ENCODE measurements at places on chromosomes 5 and 9.

DNA sequence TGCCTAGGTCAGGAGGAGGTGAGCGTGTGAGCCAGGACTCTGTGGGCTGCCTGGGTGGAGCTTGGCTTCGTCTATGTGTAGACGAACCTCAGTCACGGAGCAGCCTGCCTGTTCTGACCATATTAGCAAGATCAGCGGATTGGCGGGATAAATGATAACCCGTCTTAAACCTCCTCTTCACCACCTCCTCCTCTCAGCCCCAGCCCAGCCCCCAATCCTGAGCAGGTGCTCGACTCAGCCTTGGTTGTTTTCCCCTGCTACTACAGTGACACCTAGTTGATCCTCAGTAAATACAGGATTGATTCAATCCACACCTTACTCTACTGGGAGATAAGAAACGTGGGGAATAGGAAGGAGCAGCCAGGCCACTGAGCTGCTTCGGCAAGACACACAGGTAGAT is 286.1 kb downstream of the IRX2 start:
- DNase-seq = no peak

DNA sequence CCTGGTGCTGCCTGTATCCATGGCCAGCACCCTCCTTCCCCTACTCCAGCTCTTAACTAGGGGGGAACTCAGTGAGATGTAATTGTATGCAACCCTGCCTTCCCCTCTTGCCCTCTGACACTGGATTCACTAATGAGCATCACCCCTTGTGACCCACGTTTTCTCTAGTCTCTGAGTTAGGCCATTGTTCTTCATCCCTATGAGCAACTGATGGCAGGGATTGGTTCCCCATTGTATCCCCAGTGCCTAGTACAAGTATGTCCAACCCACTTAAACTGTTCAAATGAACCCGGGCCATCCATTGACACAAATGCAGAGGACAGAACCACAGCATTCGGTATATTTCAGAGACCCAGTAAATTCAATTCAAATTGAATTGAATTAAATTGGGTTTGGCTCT is 77.6 kb upstream of the ASTN2 start:
- DNase-seq = no peak

DNA sequence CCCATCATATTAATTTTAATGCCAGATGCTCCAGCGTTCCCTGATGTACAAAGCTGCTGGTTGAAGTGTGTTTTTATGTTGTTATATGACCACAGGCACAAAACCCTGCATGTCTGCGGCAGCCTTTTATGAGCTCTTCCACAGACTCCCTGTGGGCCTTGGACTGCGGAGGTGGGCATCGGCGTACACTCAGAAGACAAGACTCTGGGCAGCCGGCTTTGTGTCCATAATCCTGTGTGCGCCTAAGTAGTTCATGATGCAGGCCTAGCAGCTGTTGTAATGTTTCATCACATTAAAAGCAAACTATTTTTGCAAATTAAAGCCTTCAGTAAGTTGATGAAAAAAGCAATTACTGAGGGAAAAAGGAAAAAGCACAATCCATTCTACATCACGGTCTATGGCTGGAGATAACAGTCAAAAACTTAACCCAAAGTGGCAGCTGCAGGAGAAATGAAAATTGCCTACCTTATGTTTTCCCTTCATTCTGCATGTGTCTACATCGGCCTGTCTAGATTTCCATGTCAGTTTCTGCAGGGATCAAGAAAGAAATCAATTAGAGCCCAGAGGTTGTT is 78.8 kb downstream of the SEMA6A start:
- no peak for DNase-seq

GRCh38 chr5:134545070-134545868 is 19.8 kb downstream of the JADE2 start:
- no peak for DNase-seq

DNA sequence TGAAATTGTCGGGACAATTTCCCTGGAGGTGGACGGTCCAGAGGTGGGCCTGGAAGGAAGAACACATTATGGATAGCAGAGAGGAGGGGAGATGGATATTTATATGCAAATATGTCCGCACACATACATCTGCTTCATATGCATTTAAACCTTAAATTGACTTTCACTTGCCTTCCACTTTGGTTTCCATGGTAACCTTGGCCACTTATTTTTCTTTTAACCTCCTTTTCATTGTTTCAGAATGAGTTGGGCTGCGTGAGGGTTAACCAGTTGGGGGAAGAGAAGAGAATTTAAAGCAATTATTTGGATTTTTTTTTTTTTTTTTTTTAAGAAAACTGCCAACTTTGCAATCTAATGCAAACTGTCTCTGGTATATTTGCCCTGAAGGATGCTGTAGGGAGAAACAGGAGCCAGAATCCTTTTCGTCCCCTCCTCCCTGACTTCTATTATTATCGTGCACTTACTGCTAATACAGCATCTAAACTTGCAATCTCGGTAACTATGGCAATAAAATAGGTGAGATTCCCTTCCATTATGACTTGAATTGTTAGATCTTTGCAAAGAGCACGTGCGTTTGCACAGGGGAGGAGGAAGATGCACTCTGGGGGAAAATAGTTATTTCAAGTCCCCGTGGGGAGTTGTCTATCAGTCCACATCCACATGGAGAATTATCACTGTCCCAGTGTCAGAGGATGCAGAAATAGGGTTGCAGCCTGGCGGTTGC is 35.6 kb downstream of the TLR4 start:
- DNase-seq = no peak

- peak; percentile 39 for DNase-seq
These were observed 44.0 kb downstream of the GGTA1 start for GRCh38 chr9:121455527-121456239.

DNA sequence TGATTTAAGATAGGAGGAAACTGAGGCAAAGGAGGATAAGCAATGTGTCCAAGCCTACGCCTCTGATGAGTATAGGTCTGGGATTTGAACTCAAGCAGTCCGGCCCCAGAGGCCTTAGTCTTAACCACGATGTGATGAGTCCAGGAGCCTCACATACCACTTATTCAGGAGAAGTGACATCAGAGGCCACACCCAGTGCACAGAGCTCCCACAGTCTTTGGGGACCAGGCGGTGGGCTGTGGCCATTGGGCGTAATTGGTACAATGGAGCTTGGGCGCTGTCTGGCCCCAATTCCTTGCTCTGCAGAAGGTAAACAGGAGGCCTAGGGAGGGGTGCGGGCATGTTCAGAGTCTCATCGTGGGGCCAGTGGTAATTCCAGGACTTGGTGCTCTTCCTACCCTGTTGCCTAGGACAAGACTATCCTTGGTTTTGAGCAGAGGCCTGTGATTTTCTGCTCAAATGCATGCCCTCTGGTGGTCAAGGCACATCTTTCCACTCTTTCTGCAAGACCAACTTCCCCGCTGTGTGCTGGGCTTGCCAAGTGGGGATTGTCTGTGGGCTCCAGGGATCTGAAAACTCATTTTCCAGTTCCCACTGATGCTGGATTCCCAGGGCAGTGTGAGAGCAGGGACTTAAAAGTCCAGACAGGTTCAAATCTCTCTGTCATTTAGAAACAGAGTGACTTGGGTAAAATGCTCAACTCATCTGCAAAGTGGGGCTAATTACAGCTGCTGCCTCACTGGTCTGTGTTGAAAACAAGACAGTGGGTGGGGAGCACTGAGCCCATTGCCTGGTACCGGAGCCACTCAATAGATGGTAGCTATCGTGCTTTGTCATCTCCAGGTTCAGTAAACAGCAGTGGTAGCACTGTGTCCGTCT is 15.8 kb downstream of the NDST1 start:
- no peak for DNase-seq

DNA sequence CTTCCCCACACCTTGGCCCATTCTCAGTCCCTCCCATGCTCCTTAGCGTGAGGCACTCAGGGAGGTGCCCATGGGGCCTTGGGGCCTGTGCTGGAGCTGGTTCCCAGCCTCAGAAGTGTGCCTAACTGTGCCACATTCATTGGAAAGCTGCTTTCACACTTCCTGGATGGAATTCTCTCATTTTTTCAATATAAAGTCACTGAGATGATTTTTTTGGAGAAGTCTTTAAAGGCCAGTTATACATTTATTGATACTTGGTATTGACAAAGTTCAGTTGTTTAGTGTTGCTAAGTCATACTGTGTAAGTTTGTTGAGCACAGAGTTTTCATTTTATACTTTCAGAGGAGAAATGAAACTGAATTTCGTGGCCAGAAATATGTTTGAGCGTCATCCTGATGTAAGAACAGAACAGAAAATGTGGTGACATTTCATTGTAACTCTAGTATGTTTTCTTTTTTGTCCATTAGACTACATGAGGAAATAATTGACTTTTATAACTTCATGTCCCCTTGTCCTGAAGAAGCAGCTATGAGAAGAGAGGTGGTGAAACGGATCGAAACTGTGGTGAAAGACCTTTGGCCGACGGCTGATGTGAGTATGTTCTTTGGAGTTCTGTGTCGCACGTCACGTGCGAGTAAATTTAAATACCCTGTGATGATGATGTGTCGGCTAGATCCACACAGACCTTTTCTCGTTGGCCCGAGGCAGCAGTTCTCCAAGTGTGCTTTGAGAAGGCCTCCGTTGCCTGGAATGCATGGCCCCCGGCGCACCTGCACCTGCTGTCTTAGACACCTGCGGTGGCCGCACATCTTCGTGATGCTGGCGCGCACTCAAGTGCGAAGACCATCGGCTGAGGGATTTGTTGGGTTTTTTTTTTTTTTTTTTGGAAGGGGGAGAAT is 24.1 kb downstream of the TENT4A start:
- DNase-seq = no peak

DNA sequence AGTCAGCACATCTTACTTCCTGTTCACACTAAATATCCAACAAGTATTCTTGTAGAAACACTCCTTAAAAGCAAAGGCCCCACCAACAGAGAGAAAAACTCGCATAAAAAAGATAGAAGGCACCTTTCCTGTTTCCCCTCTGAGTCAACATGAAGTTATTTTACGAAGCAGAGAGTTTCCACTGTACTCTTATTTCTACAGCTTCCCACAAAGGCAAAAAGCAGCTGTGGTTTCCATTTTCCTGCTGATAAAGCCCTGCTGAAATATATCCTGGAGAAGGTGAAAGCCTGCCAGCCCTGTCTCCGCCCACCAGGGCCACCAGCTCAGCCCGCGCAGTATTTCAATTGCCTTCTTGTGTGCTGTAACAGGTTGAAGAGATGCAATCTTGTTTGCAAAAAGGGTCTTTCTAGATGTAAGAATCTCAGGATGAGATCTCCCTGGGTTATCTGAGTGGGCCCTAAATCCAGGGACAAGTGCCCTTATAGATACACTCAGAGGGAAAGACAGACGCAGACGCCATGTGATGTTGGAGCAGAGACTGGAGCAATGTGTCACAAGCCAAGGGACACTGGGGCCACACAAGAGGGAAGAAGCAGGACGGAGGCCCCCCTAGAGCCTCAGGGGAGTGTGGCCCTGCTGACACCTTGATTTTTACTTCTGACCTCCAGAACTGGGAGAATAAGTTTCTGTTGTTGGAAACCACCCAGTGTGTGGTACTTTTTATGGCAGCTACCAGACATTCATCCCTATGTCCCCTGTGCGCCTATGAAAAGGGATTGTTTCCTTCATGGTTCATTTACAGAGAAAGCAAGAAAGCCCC is 19.9 kb downstream of the SEMA4D start:
- no peak for DNase-seq

GRCh38 chr5:8676695-8677094 is 807.7 kb downstream of the MTRR start:
- no peak for DNase-seq

DNA sequence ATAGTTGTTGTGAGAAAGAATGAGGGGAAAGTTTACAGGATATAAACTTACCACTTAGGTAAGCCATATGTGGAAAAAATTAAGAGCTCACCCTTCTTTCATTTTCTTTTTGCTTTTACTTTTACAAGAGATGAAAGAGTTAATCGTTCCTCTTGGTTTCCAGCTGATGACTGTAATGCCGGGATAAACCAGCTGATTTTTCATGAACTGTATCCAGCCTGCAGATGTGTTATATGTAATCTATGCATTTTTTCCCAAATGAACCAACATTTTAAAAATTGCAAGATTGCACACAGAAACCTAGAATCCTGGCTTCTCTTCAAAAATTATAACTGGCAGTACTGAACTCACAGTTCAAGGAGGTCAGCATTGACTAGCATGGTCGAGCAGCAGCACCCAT is 185.9 kb downstream of the GRIA1 start:
- DNase-seq = no peak

DNA sequence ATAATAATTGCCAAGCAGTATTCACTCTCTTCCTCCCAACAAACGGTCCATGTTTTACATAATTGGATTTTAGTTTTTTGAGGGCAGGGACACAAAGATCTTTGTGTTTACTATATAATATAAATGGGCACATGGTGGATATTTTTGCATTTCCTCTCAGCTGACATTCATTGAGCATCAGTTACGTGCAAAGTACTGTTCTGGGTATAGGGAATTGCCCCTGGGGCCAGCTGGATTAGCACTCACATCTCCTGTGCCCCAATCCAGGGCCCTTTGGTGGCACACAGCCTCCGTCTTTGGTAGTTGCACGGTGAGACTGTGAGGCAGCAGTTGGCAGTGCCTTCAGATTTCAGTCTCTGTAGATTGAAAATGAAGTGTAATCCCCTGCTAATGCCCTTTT is 1.6 kb downstream of the TDRD7 start:
- no peak for DNase-seq

DNA sequence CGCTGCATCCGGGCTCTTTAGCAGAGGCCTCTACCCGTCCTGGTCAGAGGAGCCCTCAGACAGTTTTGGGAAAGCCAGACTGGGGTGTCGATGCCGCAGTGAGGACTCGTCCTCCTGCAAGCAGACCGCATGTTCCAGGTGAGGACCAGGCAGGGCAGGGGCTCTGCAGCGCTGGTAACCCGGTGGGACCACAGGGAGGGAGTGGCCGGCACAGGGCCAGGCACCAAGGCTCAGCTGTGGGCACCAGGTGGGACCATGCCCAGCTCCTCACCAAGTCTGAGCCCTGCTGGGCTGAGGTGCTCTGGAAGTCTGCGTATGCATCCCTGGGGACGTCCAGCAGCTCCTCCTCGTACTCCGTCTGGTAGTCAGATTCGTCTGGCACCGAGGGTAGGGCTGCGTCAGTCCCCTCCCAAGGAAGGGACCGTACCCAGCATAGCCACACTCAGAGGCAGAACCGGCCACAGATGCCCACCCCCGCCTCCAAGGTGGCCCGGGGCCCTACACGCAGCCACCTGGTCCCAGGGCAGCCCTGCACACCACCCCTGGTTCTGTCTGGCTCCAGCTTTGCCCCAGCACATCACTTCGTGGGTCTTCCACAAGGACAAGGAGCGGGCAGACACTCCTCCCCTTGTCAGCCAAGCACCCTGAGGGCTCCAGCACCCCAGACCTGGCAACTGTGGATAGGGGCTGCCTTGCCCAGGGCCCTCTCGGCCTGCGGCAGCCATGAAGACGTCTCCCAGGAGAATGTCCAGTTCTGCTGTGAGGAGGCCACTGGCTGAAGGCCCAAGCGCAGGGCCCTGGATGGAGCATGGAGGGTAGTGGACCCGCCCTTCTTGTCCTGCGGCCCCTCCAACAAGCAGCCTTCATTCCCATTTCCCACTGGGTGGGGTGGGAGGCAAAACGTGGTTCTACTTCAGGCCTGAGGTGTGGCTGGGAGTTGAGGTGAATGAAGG is 1.5 kb upstream of the NSMF start:
- no peak for DNase-seq

DNA sequence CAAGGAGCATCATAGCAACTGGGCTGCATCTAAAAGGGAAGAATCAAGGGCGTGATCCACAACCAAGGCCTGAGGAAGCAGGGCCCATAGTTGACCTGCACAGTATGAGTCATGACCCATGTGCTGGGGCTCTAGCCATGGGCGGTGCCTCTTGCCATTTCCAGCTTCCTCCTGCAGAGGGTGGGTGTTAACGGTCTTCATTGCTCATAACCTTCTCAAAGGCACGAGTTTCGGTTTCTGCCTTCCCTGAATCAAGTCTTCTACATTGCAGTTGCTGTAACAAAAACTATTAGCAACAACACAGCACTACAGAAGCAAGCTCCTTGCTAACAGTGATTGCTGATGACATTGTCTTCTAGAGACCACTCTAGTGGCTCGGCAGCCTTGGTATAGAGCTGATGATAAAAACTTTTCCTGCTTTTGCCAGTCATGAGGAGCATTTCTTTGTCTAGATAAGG is 66.9 kb downstream of the CTSL start:
- DNase-seq = peak; percentile 54
